Foreskin fibroblast (primary cell): ENCODE measurements at places on chromosomes 5 and 9.

DNA sequence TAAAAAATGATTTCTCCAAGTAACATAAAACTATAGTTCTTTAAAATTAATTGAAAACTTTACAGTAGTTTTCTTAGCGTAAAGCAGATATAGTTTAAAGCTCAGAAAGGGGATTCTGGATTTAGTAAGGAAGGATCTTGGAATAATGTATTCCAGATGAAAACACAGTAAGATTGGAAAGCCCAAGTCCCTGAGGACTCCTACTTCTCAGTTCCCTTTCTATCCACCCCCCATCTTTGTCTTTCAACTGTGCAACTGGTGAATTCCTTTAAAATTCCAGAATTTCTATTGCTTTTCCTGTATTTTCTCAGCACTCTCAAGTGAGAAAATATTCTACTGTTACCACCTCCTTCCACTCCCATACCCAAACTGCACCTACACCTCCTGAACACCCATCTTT, 184.5 kb upstream of the FBN2 start:
- no peak for DNase-seq

DNA sequence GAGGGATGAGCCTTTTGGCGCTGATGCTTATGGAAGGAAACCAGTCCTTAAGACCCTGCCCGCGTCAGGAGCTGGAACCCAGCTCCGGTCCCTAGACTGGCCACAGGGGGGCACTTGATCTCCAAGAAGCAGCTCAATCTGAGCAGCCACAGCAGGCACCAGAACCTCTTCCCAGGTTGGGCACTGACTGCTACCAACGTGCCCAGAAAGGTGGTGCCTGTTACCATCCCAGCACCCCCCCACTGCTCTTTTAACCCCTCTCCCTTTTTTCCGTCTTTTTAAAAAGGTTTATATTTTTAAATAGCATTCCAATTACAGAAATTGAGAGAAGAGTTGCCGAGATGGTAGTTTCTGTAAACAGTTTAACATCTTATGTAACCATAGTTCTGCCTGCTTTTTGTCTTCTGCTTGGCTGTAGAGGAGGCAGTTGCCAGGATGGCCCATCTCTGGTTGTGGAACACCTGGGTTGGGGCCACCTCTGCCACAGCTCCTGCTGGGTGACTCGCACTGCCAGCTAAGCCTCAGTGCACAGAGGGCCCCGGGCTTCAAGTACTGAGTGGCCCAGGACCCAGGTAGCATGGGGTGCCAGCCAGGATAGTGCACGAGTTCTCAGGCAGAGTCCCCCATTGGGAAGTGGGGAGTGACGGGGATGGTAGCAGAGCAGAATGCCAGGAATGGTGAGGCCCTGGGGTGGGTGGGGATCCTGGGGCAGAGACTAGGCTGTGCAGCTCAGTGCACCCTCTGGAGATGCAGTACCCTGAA, 62.8 kb downstream of the PFDN1 start:
- DNase-seq: peak; percentile 35

DNA sequence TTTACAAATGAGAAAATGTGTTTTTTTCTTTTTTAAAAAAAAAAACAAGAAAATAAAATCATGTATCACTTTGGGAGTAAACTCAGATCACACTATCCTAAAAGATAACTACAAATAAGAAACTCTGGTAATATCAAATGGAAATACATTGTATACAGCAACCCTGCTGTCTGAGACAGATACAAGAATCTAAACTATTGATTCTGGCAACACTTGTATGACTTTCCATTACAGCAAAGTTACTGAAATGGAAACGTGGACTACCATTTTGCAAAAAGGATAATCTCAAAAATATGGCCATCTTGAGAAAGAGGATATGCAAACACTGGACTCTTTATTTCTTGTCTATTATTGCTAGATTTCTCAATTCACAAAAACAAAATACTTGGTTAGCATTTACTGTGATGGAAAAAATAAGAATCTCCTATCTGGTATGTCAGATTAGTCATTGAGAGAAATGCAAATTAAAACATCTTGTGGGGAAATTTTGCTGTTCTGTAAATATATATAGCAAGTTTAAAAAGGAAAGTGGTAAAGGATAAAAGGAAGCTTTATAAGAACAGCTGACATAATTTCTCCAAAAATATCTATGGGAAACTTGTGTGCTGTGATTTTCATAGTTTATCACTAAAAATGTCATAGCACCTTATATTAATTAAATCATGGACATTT, 112.9 kb upstream of the FER start:
- no peak for DNase-seq

DNA sequence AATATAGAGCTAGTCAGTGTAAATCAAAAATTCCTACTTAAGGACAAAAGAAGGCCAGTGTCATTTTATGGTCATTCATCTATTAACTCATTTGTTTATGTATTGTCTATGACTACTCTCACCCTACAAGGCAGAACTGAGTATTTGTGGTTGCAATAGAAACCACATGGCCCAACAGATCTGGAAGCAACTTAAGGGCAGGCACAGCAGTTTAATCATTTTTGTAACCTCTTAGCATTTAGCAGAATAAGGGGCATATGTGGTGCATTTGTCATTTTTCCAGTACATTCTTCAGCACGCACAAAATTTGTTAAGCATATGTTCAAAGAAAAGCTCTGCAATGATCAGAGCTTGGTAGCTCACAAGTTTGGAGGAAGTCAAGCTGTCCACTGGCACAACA, 1.1 kb downstream of the FKBP15 start:
- DNase-seq: peak; percentile 70

DNA sequence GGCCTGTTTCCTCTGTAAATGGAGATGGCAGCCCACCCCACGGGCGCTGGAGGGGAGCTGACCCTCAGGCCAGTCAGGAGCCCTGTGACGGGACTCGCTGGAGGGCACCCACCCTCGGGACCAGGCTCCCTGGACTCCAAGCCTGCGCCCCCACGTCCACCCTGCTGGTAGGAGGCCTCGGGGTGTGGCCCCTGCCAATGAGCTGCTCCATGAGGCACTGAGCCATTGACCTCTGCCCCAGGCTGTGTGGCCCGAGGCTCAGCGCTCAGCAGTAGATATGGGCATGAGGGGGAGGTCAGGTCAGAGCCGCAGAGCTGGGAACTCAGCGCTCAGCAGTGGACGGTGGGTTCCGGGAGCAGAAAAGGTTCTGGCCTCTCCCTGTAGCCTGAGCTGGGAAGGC, 52.3 kb upstream of the EGFL7 start:
- no peak for DNase-seq

- DNase-seq: peak; percentile 78
Measured at GRCh38 chr5:163760498-163760897, 255.1 kb downstream of the MAT2B start.

DNA sequence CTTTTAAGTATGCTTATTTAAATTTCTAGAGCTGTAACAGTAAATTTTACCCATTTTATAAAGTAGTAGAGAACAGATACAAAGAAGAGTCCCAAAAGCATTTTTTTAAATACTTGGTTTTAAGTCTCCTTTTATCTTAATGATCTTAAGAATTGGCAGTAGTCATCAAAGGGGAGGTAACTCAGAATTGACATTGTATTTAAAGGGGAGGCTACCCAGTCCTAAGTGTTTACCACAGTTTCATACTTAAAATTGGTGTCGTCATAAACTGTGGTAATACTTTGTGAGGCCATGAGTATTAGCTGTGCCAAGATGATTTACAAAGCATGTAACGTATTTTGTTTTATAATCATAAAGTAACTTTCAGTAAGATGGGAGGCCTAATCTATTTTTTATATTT, 14.8 kb downstream of the SLC25A46 start:
- no peak for DNase-seq

DNA sequence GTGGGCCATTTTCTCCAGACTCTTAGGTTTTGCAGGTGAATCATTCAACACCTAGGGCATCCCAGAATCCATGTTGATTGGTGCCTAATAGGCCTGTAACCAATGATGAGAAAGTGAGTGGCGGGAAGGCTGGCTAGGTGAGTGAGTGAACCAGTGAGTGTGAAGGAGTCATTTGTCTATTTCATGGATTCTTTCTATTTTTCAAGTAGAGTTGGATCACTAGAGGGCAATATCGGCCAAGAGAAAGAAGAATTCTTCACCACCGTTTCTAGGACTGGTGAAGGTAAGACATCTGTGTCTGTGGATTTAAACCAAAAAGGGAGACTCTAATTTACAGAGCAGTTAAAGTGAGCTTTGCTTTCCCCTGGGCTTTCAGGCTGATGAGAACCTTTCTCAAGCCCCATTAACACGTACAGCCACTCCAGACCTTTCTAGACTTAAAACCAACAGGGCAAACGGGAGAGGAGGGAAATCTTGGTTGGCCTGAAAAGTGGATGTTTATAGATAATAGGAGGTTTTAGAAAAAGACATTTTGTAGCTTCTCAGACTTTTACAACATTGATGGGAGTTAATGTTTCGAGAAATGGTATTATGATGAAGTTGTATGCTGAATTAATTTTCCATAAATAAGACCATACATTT, 114.3 kb upstream of the IL12B start:
- DNase-seq: peak; percentile 77

- DNase-seq: no peak
Measured at GRCh38 chr9:134484479-134484878, 157.1 kb upstream of the COL5A1 start.

DNA sequence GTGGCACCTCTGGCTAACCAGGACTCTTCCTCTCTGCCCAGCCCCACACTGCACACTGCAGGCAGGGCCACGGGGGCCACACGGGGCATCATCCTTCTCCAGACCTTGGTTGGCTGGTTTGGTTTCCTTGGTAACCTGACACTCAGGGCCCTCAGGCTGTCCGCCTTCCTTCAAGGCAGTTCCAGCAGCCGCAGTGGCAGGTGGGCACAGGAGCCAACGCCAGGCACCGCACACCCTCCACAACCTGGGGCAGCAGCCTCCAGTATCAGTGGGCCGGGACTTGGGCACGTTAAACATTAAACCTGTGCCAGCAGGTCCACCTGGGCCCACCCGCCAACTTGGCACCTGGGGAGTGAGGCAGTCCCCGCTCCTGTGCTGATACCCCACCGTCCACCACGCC, 1.9 kb downstream of the NPDC1 start:
- DNase-seq: no peak

GRCh38 chr9:1917396-1917935, 97.7 kb upstream of the SMARCA2 start:
- no peak for DNase-seq

DNA sequence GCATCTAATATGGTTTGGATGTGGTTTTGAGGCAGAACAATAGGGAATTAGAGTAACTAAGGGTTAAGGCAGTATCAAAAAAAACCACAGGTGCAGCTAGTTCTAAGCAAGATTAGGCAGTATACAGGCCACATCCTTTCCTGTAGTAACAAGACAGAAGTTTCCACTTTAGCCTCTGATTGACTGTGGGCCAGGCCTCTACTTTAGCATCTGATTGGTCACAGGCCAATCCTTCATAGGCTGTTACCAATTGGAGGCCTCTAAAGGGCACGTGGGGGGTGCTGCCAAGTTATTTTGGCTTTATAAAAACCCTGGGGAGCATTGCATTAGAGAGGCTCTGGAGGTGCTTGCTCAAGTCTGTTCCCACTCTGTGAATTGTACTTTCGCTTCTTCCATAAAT, 144.1 kb upstream of the ST8SIA4 start:
- no peak for DNase-seq

GRCh38 chr9:118618849-118619248, 750.4 kb downstream of the BRINP1 start:
- no peak for DNase-seq

DNA sequence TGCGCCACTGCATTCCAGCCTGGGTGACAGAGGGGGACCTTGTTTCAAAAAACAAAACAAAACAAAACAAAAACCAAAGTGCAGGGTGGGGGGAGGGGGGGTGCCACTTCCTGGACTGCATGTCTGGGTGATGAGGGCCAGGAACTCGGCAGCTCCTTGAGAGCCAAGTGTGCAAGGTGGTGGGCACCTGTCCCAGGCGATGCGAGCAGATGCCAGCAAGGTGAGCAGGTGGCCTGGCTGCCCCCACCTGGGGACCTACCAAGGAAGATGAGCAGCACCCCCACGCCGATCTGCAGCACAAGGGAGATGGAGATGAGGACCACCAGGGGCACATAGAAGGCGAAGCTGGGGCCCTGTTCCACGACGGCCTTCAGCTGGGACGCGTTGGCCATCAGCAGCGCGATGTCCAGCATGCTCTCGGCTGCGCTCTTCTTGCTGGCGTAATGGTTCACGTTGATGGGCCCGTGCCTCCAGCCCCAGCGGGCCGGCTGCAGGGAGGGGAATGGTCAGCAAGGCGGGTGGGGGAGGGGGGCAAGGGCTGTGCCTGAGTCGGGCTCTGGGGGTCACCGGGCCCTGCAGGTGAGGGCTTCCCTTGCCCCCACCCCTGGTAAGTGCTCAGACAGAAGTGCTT, 7.8 kb downstream of the NINJ1 start:
- DNase-seq: no peak

- no peak for DNase-seq
Measured at GRCh38 chr9:73031350-73031749, 78.5 kb upstream of the ALDH1A1 start.

DNA sequence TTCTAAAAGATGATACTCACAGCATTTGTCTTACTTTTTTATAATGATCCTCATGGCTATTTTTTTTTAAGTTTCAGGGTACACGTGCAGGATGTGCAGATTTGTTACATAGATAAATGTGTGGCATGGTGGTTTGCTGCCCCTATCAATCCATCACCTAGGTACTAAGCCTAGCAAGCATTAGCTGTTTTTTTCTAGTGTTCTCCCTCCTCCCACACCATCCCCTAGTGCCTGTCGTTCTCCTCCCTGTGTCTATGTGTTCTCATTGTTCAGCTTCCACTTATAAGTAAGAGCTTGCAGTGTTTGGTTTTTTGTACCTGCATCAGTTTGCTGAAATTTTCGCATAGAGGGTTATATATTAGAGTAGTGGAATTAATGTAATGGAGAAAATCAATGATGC, 189.1 kb upstream of the CDH12 start:
- DNase-seq: no peak

DNA sequence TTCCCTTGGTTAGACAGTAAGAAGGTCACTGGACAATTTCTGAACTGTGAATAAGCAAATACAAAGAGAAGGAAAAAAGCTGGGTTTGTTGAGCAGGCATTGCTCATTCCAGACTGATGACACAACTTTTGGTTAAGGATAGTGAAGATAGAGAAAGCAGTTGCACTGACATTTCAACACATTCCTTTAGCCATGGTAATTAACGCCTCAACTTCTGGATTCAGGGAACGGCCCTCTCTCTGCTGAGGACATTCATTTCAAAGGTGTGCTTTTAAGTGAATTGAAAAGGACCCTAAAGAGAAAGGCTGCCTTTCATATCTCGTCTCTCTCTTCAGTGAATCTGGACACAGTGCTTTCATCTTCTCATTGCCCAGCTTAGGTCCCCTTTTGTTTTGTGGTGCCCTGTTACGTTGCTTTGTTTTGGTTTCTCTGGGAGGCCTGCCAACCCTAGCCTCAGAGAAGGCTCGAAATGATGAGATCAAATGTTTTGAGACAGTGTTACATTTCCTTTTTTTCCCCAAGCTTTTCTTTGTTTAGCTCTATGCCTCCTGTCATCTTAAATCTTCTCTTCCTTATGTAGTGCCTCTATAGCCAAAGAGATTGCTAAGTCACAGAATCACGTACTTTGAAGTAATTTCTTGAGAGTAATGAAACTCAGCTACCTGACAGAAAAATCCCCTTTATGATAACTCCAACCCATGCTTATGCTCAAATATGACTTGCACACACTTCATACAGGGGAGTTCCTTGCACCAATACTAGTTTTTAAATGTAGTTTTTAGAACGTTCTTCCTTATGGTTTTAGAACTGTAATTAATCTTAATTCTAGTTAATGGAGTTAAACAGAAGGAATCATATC, 94.4 kb upstream of the IFNE start:
- peak; percentile 90 for DNase-seq

GRCh38 chr5:168776070-168776469, 196.9 kb upstream of the PANK3 start:
- DNase-seq: no peak
